AG04450 (cell line): ENCODE measurements at places on chromosomes 2 and 18. TPM values are rescaled to one million over a fixed set of nuclear protein-coding genes. Genes with fewer than 3 reads are reported as not detected.

DNA sequence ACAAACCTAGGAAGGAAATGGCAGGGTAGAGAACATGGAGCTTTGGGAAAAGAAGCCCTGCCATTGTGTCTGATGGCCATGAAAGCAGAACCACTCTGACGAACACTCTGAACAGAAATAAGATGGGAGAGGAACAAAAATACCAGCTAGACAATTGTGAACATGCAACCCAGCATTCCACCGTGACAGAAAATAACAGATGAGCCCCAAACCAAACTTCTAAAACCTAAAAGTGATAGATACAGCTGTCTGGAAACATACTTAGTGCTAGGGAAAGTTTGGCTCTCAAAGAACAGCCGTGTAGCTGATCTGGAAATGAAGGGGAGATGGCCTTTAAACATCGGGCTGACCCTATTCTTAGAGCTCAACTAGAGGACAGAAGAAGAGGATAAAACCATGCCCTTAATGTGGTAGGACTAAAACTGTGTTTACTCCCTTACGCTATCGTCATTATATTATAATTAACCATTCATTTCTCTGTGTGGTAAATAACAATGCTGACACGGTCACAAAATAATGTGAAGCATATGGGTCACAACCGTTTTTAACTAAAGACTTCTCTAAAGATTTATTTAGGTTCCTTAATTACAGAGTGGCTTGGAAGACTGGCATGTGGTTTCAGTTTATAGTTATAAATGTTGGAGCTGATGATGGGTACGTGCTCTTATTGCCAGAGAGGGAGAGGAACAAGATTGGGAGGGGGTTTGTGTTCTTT, 80.6 kb downstream of the MYO1B start:
- no peak for DNase-seq

SERPINB12 gene
- not detected in 2 replicates for polyA plus RNA-seq

GRCh38 chr2:196293751-196294515, 122.6 kb upstream of the STK17B start:
- DNase-seq, result peak; percentile 75

DNA sequence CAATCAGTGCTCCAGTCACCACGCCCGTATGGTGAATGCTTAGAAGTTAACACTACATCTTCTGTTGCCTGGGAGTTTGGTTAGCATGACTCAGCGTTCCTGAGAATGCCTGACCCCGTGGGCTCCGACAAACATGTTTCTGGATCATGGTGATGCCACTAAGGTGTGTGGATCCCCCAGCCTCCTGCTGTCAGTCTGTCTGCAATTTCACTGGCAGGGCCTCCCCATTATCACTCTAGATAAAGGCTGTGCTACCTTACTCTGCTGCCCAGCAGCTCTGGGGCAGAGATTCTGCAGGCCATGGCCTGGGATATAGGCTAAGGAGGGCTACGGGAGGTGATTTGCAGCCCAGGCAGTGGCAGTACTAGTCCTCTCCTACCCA, 66.0 kb downstream of the STPG4 start:
- no peak for DNase-seq

GRCh38 chr2:156116113-156116512, 216.4 kb downstream of the NR4A2 start:
- DNase-seq, result no peak

GRCh38 chr2:45439788-45440773, 171.0 kb downstream of the SRBD1 start:
- DNase-seq, result no peak

RETREG2 gene
- 71.7 and 78.7 TPM in 2 replicates for polyA plus RNA-seq

CERS6 gene
- 5.4 and 6.2 TPM in 2 replicates for polyA plus RNA-seq

SIX3 gene
- not detected in 2 replicates for polyA plus RNA-seq

DNA sequence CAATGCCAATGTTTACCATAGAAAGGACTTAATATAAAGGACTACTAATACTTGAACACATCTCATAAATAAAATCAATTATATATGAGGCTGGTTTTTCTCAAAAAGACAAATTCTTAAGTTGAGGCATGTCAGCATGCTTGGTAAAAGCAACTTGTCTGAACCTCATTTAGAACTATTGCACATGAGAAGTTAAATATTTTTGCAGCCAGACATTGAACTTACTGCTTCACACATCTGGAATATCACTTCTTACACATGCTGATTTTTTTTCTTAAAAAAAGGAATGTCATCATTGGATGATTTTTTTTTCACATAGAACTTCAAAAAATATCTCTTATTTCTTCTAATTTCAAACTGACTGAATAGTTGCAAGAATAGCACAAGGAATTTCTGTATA, 609.0 kb downstream of the EPHA4 start:
- DNase-seq, result no peak

CHRNG gene
- not detected in 2 replicates for polyA plus RNA-seq

SULT1C2 gene
- 0.04 and 0.11 TPM in 2 replicates for polyA plus RNA-seq

GRCh38 chr2:197191177-197191939, 119.2 kb downstream of the ANKRD44 start:
- no peak for DNase-seq

DNA sequence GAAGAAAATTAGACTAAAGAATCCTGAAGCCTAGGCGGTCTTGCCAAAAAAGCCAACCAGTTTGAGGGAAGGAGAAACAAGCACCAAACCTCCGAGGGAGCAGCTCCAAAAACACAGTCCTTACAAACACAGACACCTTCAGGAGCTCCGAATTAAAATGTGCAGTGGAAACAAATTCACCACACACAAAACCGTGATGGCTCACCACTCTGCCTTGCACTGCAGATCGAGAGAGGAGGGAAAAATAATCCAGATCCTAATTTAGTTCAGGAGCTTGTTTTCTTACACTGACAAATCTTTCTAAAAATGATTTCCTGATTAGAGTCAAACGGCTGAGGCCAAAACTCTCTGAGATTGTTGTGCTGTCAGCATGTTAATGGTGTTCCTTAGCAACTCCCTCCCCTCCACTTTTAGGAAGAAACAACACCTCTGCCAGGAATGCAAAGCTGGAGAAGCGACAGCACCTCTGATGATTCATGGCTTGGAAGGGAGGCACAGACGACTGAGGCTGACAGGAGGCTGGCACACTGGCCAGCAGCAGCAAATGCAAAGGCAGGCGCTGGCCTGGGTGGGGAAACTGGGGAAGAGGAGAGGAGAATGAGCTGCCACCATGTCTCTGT, 249.4 kb upstream of the KLHL29 start:
- DNase-seq, result no peak

MAP2 gene
- polyA plus RNA-seq, result 0.69 and 1.1 TPM in 2 replicates

GRCh38 chr2:203840655-203841205, 26.8 kb upstream of the CTLA4 start:
- no peak for DNase-seq

CYTIP gene
- polyA plus RNA-seq, result not detected in 2 replicates

- no peak for DNase-seq
Measured at GRCh38 chr2:121144111-121144510, 140.9 kb downstream of the TFCP2L1 start.

- peak; percentile 32 for DNase-seq
Measured at GRCh38 chr2:223563462-223563861, 38.7 kb downstream of the SCG2 start.

DNA sequence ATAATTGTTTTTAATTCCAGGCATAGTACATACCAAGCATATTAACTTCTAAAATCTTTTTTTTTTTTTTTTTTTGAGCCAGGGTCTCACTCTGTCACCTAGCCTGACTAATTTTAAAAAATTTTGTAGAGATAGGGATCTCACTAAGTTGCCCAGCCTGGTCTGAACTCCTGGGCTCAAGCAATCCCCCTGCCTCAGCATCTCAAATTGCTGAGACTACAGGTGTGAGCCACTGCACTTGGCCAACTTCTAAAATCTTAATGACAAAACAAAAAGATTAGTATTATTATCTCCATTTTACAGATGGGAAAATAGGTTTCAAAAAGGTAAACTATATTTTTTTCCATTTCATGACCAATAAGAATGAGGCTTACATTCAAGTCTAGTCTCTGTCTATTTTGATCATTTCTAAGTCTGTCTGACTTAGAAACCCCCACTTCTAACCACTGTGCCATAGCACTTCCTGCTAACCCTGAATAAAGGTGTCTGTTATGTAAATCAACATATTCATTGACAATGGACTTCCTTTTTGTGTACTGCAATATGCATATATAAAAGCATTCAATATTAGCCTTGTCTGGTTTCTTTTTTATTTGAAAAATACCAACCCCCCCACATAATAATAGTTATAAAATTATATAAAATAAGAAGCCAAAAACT, 28.7 kb upstream of the ZEB2 start:
- no peak for DNase-seq

DNA sequence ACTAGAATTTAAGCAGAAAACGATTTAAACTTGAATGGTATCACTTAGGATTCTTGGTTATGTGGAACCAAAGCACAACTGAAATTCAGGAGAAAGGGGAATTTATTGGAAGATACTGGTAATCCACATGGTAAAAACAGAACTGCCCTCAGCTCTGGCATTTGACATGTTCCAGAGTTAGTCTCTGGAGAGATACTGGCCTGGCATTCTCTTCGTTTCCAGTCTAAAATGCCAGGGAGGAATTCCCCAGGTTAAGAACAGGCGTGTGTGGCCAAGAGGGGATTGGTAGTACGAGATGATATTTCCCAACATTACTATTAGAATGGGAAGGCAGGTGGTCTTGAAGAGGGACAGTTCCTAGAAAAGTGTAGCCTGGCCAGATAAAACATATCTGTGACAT, 68.5 kb upstream of the TXNDC2 start:
- no peak for DNase-seq

GATA6 gene
- 1.3 and 1.5 TPM in 2 replicates for polyA plus RNA-seq

GRCh38 chr2:70777450-70777849, 9.4 kb upstream of the ADD2 start:
- DNase-seq, result no peak

UNC80 gene
- not detected in 2 replicates for polyA plus RNA-seq

GRCh38 chr18:74598350-74599001, 806 bp downstream of the ZNF407 start:
- DNase-seq, result no peak

DNA sequence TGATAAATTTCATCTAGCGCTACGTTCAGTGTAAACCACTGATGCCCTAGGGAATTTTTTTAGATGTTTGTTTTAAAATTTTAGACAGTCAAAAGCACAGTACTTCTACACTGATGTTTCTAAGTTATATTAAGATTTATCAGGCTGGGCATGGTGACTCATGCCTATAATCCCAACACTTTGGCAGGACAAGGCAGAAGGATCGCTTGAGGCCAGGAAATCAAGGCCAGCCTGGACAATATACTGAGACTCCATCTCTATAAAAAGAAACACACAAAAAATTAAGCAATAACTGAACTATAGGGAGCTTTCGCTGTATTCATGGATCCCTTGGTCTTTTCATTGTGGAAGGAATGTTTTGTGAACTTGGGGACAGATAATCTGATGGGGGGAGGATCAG, 50.6 kb upstream of the MAPRE2 start:
- no peak for DNase-seq

DNA sequence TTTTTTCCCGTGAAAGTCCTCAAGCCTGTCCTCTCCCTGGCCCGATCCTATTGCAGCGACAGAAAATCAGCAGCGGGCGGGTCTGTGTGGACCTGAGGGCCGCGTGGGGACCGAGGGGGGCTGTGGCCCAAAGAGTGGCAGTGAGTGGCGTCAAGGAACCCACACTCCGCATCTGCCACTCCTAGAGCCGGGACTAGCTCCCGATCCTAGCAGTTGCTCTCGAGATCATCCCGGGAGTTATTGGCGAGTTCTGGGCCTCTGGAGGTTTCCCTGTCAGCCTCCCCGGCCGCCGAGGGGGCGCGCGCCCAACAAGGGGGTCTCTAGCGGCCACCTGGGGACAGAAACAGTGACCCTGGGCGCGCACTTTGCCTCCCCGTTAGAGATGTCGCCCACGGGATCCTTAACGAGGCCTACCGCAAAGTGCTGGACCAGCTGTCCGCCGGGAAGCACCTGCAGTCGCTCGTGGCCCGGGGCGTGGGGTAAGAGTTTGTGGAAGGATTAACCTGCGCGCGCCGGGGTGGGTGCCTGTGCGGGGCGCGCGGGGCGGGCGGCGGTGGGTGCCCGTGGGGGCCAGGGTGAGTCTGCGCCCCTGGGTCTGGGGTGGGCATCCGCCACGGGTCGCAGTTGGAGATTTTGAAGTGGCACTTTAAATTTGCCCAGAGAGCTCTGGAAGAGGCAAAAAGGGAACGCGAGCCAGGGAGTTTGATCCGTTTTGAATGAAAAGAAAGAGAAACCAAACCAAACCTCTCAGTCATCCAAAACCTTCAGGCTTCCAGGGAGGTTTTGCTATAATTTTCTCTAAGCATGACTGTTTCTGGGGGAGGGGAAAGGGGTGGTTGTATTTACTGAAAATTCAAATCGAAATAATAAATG, 3.5 kb downstream of the ADCYAP1 start:
- no peak for DNase-seq

DNA sequence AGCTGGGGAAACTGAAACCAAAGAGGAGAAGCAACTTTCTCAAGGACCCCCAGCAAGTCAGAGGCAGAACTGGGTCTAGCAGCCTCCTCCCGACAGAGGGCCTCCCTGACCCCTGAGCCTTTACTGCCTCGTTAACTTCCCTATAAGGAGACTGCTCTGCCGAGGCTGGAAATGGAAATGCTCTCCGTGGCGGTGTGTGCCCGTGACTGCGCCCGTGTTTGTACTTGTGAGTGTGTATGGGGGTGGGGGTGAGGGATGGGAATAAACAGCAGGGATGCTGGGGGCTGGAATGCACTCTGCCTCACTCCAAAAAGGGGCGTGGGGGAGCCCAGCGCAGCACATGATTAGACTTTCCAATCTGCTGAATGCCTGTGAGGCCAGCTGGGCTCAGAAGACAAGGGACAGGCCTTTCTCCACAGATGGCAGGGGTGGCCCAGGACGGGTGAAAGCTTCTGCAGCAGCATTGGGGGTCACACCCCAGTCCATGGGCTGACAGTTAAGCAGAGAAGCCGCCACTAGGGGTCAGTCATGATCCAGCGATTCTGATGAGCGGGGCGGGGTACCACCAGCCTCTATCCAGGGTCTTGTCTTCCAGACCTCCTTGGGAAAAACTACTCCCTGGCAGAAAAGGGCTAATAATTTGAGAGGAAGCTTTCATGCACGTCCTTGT, 26.8 kb downstream of the MPHOSPH10 start:
- no peak for DNase-seq

IGFBP2 gene
- 25.2 and 41.7 TPM in 2 replicates for polyA plus RNA-seq

DSC1 gene
- polyA plus RNA-seq, result not detected in 2 replicates

SERPINB2 gene
- polyA plus RNA-seq, result 5.3 and 6.9 TPM in 2 replicates

GRCh38 chr2:177550264-177551200, 158.0 kb downstream of the AGPS start:
- DNase-seq, result no peak

DNA sequence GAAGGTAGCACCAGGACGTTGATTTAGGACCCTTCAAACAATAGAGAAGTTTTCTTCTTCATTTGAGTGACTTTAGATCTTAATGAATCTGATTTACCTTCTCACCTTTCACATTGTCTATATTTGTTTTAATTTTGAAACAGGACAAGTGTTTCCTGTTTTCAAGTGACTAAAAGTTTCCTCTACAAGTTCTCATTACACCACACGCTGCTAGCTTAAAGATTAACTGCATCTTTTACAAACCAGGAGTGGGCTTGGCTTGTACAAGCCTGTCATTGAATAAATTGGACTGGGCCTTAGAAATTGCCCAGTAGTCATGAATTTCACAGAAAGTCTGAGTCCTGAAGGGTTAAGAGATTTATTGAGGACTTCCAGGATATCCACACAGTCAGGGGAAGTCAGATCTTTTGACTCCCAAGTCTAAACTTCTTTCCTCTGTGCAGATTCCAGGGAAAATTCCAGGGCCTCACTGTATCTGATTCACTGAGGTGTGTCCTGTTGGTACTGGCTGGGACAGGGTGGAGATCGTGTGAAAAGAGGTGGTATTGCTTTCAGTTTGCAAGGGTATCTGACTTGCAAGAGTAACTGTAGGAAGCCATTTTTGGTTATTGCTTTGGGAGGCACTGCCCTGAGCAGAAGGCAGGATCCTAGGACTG, 3.4 kb downstream of the SGPP2 start:
- DNase-seq, result no peak

- no peak for DNase-seq
Measured at GRCh38 chr2:241141214-241141770, 8.0 kb downstream of the PASK start.
